ENCODE measurements at places on chromosomes 11 and 22. TPM values are rescaled to one million over a fixed set of nuclear protein-coding genes. Genes with fewer than 3 reads are reported as not detected.

The TMEM184B gene
- 23.1 TPM for polyA plus RNA-seq

The NTM gene
- polyA plus RNA-seq, result 7.4 TPM

The TENM4 gene
- polyA plus RNA-seq, result 3.1 TPM

GRCh38 chr11:126832387-126832786 is 168.2 kb downstream of the KIRREL3 start:
- no peaks in the 10 kb centered on the region for H3K27me3 ChIP-seq
- H3K36me3 ChIP-seq, result no peaks in the 10 kb centered on the region
- no peaks in the 10 kb centered on the region for H3K4me1 ChIP-seq

GRCh38 chr11:12175694-12176241 is 65.4 kb downstream of the MICAL2 start:
- H3K36me3 ChIP-seq, result no peaks in the 10 kb centered on the region
- no peaks in the 10 kb centered on the region for H3K27me3 ChIP-seq
- no peak overlapping the region for H3K4me3 ChIP-seq
- no peak for DNase-seq

- DNase-seq, result no peak
- H3K27ac ChIP-seq, result no peak overlapping the region
- H3K4me1 ChIP-seq, result no peaks in the 10 kb centered on the region
- no peaks in the 10 kb centered on the region for H3K36me3 ChIP-seq
- no peak overlapping the region for H3K4me3 ChIP-seq
Measured at GRCh38 chr11:38006466-38006865, 1408.4 kb upstream of the RAG2 start.

DNA sequence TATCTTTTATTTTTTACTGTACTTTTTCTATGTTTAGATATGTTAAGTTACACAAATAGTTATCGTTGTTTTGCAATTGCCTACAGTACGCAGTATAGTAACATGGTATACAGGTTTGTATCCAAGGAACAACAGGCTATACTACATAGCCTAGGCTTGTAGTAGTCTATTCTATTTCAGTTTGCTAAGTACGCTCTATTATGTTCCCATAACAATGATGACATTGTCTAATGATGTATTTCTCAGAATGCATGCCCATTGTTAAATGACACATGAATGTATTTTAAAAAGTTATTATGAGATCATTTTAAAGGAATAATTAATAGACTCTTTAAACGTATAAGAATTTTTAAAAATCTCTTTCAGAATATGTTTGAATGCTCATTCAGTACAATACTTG is 696.7 kb upstream of the CCDC90B start:
- H3K27me3 ChIP-seq, result no peaks in the 10 kb centered on the region
- no peaks in the 10 kb centered on the region for H3K4me1 ChIP-seq
- DNase-seq, result no peak
- H3K36me3 ChIP-seq, result no peaks in the 10 kb centered on the region
- no peak overlapping the region for H3K4me3 ChIP-seq
- no peak overlapping the region for H3K27ac ChIP-seq

DNA sequence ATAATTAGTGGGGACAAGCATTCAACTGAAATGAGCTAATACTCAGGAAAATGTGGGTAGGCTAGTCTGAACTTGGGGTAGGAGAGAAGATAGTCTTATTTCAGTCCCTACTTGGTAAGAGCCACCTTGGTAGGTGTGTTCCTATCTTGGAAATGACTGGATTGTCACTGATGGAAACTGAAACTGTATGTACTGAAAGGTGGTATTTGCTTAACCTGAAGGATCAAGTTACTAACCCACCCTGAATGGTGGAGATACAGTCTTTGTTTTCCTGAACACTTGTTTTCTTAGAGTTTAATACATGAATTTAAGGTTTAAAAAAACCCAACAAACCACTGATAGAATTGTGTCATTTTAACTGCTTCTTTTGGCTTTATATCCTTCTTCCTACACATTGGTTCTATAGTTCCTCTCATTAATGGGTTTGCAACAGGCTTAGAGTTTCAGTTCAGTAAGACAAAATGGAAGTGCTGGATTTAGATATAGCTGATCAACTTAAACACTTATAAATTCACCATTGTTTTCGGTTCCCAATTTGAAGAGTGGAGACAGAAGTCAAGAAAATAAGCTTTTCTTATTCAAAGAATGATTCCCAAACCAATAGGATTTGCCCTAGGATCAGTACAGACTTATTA is 4.2 kb downstream of the FAR1 start:
- H3K27me3 ChIP-seq, result no peaks in the 10 kb centered on the region
- H3K27ac ChIP-seq, result no peak overlapping the region
- no peak for DNase-seq
- H3K36me3 ChIP-seq, result no peaks in the 10 kb centered on the region
- H3K4me3 ChIP-seq, result no peak overlapping the region

- no peaks in the 10 kb centered on the region for H3K4me1 ChIP-seq
- no peak overlapping the region for H3K27ac ChIP-seq
- no peaks in the 10 kb centered on the region for H3K36me3 ChIP-seq
Measured at GRCh38 chr11:125980436-125980835, 34.6 kb downstream of the VSIG10L2 start.

- H3K27me3 ChIP-seq, result no peaks in the 10 kb centered on the region
- no peak overlapping the region for H3K4me3 ChIP-seq
- no peak for DNase-seq
- no peak overlapping the region for H3K27ac ChIP-seq
Measured at GRCh38 chr22:49157529-49158339, 669.9 kb downstream of the BRD1 start.

DNA sequence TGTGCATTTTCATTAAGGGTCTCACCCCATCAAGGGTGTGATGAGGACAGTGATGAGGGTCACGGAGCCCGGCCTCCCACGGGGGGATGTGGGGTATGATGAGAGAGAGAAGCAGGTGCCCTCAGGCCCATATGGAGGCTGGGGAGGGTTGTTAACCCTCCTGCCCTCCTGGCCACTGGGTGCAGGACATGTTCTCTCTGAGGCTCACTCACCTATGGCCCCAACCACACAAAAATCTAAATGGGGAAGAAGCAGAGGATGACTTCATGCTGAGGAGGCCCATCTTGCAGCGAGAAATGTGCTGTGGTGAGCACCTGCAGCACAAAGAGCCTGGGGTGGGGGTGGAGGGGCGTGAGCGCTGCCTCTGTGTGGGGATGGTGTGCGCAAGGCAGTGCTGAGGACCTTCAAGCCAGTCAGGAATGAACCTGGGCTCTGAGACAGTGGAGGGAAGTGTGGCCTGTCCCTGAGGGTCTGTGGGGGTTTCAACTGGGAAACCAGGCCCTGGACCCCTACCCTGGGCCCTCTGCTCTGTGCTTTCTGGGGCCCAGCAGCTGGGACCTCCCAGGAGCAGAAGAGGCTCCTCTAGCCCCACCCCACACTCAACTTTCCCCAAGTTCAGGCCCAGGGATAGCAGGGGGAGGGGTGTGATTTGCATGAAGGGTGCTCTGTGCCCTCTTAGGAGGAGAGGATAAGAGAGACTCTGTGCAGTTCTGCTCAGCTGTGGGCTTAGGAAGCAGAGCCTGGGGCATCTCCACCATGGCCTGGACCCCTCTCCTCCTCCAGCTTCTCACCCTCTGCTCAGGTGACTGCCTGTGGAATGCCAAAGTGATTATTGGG is 43.0 kb upstream of the TOP3B start:
- no peaks in the 10 kb centered on the region for H3K36me3 ChIP-seq
- no peaks in the 10 kb centered on the region for H3K27me3 ChIP-seq
- no peak overlapping the region for H3K27ac ChIP-seq
- no peak for DNase-seq
- H3K4me3 ChIP-seq, result no peak overlapping the region
- H3K4me1 ChIP-seq, result no peaks in the 10 kb centered on the region

DNA sequence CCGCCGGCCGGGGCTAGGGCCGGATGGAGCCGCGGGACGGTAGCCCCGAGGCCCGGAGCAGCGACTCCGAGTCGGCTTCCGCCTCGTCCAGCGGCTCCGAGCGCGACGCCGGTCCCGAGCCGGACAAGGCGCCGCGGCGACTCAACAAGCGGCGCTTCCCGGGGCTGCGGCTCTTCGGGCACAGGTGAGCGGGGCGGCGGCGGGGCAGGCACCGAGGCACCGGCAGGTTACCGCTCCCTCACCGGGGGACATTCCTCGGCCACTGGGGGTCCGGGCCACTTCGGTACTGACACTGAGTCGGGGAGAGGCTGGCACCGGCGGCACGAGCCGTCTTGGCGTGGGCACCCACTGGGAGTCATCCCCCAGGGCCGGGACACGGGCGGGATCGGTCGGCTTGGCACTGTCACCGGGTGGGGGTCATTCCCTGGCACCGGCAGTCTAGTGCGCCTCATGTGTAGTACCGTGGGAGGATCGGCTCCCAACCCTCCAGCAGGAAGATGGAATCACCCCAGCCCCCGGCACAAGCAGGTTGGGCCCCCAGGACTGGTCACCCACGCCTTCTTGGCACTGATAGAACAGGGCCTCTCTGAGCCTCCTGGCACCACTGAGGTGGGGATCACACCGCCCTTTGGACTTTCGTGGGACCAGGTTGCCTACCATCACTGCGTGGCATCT is 511 bp downstream of the DGKZ start:
- H3K36me3 ChIP-seq, result no peaks in the 10 kb centered on the region
- H3K4me1 ChIP-seq, result peaks cover 26% of the 10 kb centered on the region
- H3K27ac ChIP-seq, result peak overlapping the region; percentile 13
- peak overlapping the region; percentile 62 for H3K4me3 ChIP-seq
- no peaks in the 10 kb centered on the region for H3K27me3 ChIP-seq

DNA sequence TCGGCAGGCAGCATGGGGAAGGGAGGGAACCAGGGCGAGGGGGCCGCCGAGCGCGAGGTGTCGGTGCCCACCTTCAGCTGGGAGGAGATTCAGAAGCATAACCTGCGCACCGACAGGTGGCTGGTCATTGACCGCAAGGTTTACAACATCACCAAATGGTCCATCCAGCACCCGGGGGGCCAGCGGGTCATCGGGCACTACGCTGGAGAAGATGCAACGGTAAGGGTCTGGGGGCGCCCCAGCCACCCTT is 204 bp downstream of the FADS2 start:
- DNase-seq, result no peak
- H3K27ac ChIP-seq, result peak overlapping the region; percentile 96
- H3K36me3 ChIP-seq, result no peaks in the 10 kb centered on the region
- peak overlapping the region; percentile 78 for H3K4me3 ChIP-seq

GRCh38 chr22:30001459-30001858 is 78.8 kb upstream of the HORMAD2 start:
- H3K4me3 ChIP-seq, result no peak overlapping the region
- no peaks in the 10 kb centered on the region for H3K4me1 ChIP-seq
- H3K36me3 ChIP-seq, result no peaks in the 10 kb centered on the region

The CEND1 gene
- 1.6 TPM for polyA plus RNA-seq

The AMPD3 gene
- 16.5 TPM for polyA plus RNA-seq

DNA sequence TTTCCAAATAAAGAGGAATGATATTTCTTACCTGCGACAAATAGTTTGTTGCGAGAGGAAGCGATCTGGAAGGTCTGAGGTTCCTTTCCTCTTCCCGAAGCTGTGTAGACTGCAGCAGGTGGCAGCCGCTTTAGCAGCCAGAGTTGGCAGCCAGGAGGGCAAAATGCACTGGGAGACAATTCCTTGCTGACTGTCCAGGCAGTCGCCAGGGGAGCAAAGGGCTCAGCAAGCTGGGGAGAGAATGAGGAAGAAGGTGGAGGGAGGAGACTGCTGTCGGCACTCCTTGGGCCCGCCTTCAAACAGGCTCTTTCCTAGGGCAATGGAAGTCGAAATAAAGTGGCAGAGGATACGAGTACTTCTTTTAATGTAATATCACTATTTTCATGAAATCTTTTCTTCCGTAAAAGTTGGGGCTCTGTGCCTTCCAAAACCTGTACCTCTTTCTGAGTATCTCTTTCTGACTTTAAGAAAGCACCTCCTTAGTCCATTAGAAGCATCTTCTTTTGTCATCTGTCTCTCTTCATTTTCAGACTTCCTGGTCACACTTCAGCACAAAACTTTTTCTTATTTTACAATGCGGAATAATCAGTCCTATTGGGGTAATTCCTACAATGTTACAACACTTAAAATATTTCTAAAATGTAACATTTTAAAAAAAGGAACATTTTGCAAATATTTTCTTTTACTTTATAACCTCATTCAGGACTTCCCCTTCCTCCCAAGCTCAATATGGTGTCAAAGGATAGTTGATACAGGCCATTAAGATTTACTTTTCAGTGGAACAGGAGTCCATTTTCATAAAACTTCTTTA is at the start of gene IL18:
Gene IL18, minus strand, starts transcription at position 220 of the 811 bp plus-strand sequence. CDS start 9,041 bp downstream, outside the sequence.
- peaks cover 3% of the 10 kb centered on the region for H3K4me1 ChIP-seq
- no peaks in the 10 kb centered on the region for H3K27me3 ChIP-seq
- peak; percentile 16 for DNase-seq
- no peak within 1 kb of the TSS for H3K27ac ChIP-seq
- H3K4me3 ChIP-seq, result no peak within 1 kb of the TSS

The PAMR1 gene
- 9.9 TPM for polyA plus RNA-seq

Data from adrenal gland (tissue), 19 donors.